Stimulated activated CD4-positive, alpha-beta T cell treated with anti-CD3 and anti-CD28 coated beads, Interleukin-12 subunit alpha, Interleukin-12 subunit beta, amount 100 ng/mL, for 48 hours (primary cell): ENCODE measurements at places on chromosomes 2 and 18.

DNA sequence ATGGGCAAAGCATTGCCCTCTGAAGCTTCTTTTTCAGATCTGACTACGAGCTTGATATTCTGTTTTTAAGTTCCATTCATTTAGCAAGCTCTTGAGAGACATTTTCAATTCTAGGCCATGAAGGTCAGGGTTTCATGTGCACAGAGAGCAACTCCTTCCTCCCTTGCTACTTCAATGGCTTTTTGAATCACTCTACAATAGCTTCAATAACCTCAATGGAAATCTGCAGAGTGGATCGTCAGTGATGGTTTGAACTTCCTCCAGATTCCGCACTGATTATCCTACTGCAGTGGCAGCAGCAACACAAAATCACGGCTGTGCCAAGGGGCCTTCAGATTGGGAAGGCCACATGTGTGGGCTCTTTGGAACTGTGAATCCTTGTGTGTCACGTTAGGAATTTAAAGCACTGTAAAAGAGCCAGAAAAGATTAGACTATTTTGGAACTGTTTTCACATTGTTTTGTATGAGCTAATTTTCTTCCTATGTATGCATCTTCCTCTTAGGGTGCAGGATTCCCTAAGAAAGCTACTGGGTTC lies 88.4 kb upstream of the MGAT4A start:
- DNase-seq, result no peak

DNA sequence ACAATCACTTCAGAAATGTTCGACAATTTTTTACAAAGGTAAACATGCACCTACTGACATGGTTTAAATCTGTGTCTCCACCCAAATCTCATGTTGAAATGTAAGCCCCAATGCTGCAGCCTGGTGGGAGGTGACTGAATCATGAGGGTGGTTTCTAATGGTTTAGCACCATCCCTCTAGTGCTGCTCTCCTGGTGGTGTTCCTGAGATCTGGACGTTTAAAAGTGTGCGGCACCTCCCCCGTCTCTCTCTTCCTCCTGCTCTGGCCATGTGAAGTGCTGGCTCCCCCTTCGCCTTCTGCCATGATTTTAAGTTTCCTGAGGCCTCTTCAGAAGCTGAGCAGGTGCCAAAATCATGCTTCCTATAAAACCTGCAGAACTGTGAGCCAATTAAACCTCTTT lies 28.3 kb downstream of the MAP3K2 start:
- no peak for DNase-seq

DNA sequence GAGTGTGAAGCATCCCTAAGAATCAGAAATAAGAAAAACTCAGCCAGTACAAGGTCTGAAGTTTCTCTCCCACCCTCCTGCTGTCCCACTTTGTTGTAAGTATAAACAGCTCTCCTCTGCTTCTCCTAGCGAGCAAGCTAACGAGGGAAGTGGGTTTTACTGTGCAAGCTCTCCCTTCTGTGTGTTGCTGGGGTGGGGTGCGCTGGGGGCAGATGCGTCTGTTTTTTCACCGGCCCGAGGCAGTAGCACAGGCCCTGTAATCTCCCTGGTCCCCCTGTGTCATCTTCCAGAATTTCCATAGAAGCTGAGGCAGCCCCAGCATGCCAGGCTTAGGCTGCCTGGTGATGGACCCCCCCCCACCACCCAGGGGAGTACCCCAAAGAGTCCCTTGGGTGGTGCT lies 9.4 kb upstream of the CXCR4 start:
- no peak for DNase-seq

DNA sequence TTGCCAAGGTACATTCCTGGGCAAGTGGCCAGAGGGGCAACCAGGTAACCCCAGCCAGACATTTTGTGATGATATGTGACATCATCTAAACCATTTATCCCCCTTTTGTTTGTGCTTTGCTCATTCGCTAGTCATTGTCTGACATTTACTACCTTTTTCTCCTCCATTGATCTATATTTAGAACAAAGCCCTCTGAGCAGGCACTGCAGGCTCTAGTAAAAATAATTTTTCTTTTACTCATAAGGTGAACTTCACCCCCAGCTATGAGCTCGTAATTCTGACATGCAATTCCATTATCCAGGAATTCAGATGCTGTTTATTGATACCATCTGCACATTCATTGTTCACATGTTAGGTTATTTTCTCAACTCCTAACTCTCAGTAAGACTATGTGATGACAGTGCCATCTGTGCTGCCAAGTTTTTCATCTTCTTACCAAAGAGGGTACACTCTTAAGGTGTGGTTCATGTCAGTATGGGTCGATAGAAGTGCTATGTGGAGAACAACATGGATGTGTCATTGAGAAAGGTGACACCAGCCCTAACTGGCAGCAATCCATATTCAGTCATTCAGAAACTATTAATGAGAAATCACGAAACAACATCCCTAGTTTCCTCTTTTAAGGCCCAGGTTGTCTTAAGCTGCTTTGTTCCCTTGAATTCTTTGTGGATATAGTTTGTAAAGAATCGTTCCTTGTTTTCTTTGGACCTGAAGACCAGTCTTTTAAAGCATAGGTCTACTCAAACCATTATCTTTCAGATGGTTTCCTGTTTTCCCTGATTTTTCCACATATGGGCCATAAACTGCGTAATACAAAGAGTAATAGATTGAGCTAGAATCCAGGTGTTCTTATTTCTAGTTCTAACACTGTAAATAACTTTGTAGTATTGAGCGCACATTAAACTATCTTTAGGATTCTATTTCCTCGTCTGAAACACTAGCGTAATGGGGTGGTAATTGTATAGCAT lies 978.1 kb upstream of the CDH2 start:
- DNase-seq, result no peak

DNA sequence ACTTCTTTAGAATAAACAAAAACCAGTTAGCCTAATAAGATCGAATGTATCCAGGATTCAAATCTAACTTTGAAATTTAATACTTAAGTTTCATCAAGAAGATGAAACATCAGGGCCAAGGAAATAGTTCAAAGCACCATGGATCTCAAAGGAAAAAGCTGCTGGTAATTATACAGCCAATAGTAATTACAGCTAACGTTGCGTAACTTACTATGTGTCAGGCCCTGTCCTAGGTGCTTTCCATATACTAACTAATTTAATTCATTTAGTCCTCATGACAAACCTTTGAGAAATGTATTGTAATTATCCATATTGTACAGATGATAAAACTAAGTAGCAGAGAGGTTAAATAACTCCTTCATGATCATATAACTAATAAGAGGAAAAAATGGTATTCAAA lies 598.6 kb downstream of the NYAP2 start:
- no peak for DNase-seq

- no peak for DNase-seq
Observed at GRCh38 chr18:55097456-55098170, 138.4 kb upstream of the CCDC68 start.

DNA sequence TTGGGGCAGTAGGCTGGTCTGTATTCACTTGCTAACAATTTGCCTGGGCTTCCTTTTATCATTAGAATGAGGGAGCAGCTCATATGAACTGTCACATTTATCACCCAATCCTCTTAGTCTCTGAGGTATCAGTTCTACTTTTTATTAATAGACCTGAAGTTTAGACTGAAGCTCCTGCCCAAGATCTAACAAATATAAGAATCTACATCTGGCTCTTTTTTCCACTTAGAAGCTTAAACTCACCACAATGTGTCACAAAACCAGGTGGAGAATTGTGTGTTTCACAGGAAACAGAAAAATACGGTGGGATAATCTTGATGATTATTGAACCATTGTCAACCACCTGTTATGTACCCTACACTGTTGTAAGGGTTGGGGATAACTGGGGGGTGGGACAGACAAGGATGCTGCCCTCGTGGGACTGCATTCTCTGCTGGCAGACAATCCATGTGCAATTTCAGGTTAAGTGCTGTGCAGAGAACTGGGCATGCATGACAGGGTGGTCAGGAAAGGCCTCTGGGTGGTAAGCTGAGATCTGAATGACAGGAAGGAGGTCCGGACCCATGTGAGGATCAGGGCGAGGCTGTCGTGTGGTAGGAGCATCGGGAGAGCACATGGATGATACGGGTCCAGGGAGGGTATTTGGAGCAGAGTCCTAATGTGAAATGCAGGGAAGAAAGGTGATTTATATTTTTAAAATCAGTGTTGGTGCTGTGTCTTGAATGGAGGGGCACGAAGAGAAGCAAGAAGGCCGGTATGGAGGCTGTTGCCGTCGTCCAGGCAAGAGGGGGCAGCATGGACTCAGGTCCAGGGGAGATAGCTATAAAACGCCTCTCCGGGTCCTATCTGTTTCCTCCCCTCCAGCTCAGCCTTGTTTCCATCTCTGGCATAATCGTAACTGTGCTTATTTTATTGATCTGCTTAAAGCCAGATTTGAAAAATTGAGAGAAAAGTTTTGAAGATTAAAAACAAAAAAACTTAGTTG lies 17.6 kb downstream of the MYL12B start:
- DNase-seq, result no peak

- no peak for DNase-seq
Observed at GRCh38 chr2:149020432-149020851, 18.1 kb upstream of the LYPD6B start.

- DNase-seq, result no peak
Observed at GRCh38 chr2:165016772-165017411, 61.6 kb upstream of the SLC38A11 start.

GRCh38 chr2:25302758-25303375 lies 38.9 kb downstream of the DNMT3A start:
- DNase-seq, result no peak

DNA sequence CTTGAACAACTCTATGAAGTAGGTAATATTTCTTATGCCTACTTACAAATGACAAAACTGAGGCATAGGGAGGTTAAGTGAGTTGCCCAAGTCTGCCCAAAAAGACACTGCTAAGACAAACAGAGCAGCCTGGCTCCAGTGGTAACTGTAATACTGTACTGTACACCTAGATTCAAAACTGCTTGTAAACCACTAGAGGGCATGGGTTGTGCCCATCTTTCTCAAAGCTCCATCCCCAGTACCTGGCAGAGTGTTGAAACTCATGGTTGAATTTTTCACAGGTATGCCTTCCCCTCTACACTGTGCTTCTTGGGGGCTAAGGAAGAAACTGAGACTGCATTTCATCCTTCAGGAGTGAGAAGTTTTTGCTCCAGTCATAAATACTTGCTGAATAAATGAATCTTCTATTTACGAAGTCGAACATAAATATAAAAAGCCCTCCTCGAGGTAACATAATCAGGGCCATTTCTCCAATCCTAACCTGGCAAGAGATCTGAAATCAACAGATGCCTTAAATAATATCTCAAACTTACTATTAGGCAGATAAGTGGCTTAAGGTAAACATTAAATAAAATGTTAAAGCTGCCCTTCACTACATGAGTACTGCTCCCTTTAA lies 2.0 kb downstream of the PPP4R1 start:
- peak; percentile 3 for DNase-seq

- no peak for DNase-seq
Observed at GRCh38 chr18:3886575-3887322, 436.8 kb downstream of the TGIF1 start.

DNA sequence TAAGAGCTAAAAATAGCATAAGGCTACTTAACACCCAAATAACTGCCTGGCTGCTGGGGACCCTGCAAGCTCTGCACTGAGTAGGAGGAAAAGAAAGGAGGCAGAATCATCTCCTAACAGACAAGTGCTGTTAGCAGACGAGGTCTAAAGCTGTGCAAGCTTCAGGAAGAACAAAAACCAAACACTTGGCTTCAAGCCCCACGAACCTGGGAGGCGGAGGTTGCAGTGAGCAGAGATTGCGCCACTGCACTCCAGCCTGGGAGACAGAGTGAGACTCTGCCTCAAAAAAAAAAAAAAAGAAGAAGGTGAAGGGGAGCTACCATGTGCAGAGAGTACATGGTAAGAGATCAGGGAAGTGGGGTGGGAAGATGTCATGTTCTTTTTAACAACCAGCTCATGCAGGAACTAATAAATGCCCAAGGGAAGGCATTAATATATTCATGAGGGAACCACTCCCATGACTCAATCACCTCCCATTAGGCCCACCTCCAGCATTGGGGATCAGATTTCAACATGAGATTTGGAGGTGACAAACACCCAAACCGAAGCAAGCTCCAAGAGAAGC lies 28.8 kb upstream of the INO80C start:
- no peak for DNase-seq

GRCh38 chr18:10242936-10243680 lies 211.3 kb upstream of the APCDD1 start:
- DNase-seq, result no peak

- DNase-seq, result no peak
Observed at GRCh38 chr2:198157314-198157713, 352.9 kb downstream of the PLCL1 start.

GRCh38 chr18:9835113-9835755 lies 50.5 kb upstream of the TXNDC2 start:
- DNase-seq, result no peak

DNA sequence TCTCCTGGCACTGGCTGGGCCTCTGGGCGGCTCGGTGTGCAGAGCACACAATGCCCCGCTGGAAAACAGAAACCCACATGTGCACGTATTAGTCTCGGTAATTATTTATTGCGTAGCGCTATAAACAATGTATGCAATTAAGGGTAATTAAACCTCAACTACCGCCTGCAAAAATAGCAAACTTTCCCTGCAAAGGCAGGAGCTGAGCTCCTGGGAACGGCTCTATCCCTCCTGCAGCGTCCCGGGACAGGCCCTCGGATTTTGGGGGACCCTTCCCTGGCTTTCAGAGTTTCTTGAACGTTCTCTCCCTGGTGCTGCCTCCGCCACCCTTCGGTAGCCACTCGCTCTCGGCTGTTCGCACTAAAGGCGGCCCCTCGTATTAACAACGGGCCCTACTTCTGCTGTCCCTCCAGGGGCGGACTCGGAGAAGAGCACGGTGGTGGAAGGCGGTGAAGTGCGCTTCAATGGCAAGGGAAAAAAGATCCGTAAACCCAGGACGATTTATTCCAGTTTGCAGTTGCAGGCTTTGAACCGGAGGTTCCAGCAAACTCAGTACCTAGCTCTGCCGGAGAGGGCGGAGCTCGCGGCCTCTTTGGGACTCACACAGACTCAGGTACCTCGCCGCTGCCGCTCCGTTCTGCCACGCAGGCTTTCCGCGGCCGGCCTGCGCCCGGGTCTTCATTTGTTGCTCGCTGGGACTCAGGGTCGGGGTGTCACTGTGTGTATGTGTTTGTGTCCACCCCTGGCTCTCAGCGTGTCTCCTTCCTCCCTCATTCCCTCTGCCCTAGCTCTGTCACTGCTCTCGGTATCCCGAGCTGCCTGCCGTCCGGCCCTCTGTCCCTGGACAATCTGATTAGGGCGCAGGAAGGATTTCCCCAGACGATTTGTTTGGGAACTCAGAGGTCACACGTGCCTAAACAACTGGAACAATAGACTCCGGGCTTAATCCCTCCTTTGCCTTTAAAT lies 1.2 kb downstream of the DLX1 start:
- no peak for DNase-seq

- no peak for DNase-seq
Observed at GRCh38 chr2:135585586-135585985, 54.3 kb downstream of the R3HDM1 start.

- DNase-seq, result no peak
Observed at GRCh38 chr2:199833525-199833924, 17.5 kb downstream of the FTCDNL1 start.

- DNase-seq, result no peak
Observed at GRCh38 chr2:158578703-158579330, 122.1 kb downstream of the PKP4 start.

DNA sequence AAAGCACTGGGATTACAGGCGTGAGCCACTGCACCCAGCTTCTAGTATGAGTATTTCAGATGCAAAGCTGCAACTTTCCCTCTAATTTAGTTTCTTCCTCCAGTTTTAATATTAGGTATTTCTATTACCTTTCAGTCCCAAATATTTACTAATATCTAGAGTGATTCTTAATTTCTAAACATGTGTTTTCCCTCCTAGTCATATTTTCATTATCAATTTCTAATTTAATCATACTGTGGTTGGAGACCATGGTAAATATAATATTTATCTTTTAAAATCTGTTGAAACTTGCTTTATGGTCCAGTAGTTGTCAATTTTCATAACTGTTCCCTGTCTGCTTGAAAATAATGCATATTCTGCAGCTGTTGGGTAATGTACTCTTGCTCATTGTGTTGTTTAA lies 245.9 kb upstream of the REV1 start:
- DNase-seq, result no peak
